ENCODE measurements at places on chromosomes 3 and 15. TPM values are rescaled to one million over a fixed set of nuclear protein-coding genes. Genes with fewer than 3 reads are reported as not detected.
A peak's percentile ranks its signal among the peaks of the same experiment; 100 is the strongest.

DNA sequence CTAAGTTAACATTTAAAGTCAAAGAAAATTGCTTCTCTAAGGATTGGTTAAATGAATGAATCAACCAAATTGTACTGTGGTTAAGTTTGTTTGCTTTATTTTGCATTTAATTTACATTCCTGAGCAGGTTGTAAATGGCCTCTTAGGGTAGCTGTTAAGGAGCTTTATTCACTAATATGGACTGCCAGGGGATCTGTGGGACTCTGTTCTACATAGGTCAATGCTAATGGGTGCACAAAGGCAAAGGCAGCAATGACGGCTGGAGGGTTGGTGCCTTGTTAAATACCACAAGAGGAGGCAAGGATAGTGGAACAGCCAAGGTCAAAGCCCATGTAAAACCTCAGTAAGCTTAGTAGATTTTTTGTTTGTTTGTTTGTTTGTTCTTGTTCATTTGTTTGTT, 89.3 kb upstream of the P2RY1 start:
- no peak overlapping the region for H3K4me3 ChIP-seq
- DNase-seq: no peak
- H3K27me3 ChIP-seq: no peaks in the 10 kb centered on the region

GRCh38 chr3:132317229-132317948, at the start of gene ACP3:
Gene ACP3 (plus strand): TSS chr3:132317407. CDS start chr3:132317457, 50 bp downstream.
- peak within 1 kb of the TSS; percentile 90 for H3K27ac ChIP-seq
- DNase-seq: peak; percentile 86
- no peaks in the 10 kb centered on the region for H3K27me3 ChIP-seq
- no peaks in the 10 kb centered on the region for H3K36me3 ChIP-seq
- peaks cover 27% of the 10 kb centered on the region for H3K4me1 ChIP-seq

DNA sequence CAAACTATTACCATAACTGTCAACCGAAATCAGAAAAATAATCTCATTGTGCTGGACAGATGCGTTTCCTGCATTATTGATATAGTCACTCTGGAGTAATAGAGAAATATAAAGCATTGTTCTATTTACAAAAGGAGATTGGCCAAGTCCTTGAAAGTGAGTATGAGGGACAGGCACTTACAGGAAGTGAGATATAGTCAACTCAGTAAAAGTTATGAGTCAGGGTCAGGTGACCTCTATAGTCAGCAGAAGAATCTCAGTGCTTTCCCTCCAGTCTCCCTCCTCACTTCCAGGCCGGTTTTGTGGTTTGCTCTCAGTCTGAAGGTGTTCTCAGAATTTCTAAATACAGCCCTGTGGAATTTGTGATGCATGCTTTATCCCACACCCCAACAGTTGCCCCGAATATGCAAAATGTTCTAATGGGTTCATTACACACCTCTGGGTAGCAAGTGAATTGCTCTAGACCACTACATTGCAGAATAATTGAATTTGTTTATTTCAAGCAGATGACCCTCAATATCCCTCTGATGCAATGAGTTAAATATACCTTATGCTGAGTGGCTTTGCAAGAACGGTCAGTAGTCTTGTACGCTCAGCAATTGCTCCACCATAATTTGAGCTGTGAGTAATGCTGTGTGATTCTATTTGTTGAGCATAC, 787.7 kb downstream of the MCTP2 start:
- no peaks in the 10 kb centered on the region for H3K36me3 ChIP-seq
- no peaks in the 10 kb centered on the region for H3K27me3 ChIP-seq
- H3K4me1 ChIP-seq: no peaks in the 10 kb centered on the region
- peak overlapping the region; percentile 38 for H3K27ac ChIP-seq
- H3K4me3 ChIP-seq: no peak overlapping the region

DNA sequence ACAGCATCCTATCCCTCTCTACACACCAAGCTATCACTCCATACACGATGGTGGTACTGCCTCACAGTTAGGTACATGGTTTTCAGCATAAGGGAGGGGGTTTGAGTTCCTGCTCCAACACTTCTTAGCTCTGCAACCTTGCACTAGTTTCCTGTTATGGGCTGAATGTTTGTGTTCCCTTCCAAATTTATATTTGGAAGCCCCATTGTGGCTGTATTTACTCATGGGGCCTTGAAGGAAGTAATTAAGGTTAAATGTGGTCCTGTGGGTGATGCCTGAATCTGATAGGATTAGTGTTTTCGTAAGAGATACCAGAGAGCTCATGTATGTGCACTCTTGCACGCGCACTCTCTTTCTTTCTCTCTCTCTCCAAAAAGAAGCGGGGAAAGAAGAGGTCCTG, 259.4 kb downstream of the RORA start:
- no peak overlapping the region for H3K4me3 ChIP-seq
- no peaks in the 10 kb centered on the region for H3K27me3 ChIP-seq
- no peaks in the 10 kb centered on the region for H3K4me1 ChIP-seq

GOLGA6A gene
- total RNA-seq: not detected

GRCh38 chr3:128381609-128382008, 85.1 kb downstream of the DNAJB8 start:
- H3K27me3 ChIP-seq: no peaks in the 10 kb centered on the region
- H3K4me3 ChIP-seq: no peak overlapping the region
- peaks cover 25% of the 10 kb centered on the region for H3K4me1 ChIP-seq
- no peak overlapping the region for H3K27ac ChIP-seq
- DNase-seq: no peak
- no peaks in the 10 kb centered on the region for H3K36me3 ChIP-seq

DNA sequence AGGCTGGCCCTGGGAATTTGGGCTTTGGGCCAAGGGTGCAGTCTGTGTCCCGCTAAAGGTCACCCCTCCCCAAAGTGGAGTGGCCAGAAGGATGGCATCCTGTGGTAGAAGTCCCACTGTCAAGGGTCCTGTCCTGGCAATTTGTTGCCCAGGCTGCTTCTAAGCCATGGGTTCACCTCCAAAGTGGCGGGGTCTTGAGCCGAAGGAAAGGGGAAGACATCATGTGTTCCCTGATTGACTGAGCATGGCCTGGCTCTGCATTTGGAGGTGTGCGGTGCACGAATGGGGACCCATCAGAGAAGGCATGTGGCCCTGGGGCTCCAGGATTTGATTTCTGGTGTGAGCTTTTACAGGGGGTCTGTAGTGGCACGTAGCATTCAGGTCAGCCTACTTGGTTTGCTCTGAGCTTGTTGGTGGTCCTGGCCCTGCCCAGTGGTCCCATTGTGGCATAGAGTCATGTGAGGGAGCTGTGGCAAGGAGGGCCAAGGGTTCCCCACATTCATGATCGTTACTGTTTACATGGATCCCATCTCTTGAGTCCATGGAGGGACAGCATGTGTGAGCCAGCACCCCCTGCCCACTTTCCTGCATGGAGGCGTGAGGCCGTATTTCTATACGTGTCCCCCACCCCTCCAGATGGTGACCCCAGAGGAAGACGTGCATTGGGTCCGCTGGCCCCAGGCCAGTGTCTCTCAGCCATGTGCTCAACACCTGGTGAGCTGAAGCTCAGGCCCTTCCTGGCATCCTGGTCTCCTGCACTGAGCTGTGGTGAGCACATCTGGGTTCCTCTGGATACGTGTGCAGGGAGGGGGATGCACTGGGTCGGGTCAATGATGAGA, 225.1 kb downstream of the SNRPN start:
- H3K27me3 ChIP-seq: no peaks in the 10 kb centered on the region
- no peaks in the 10 kb centered on the region for H3K36me3 ChIP-seq
- no peak overlapping the region for H3K27ac ChIP-seq

All from thyroid gland (tissue), 4 donors.